Activated T-cell treated with anti-CD3 and anti-CD28 coated beads for 4 hours (primary cell): ENCODE measurements at places on chromosomes 3 and 15.

DNA sequence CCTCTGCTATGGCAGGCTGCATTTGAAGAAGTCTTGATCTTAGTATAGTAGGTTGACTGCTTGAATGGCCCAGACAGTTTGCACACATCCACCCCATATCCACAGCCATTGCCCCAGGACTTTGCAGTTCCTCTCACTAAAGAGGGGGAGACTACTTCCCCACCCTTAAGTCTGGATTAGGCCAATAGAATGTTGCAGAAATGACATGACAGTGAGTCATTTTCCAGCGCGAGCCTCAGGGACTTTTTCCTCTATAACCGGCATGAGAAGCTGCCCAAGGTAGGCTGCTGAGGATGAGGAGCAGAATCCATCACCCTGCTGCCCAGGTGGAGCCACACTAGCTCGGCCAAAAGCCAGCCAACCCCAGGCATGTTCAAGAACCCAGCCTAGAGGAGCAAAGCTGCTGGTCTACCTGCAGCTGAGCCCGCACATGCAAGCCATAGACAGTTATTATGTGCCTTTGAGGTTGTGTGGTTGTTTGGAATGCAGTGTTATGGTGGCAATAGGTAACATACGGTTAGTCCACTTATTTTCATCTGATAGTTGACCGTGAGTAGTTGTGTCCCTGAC lies 113.9 kb downstream of the TLE3 start:
- no peak for DNase-seq

- DNase-seq = no peak
Observed at GRCh38 chr15:69217381-69217780, 56.9 kb downstream of the GLCE start.

- no peak for DNase-seq
Observed at GRCh38 chr3:106635271-106635670, 742.0 kb upstream of the CCDC54 start.

DNA sequence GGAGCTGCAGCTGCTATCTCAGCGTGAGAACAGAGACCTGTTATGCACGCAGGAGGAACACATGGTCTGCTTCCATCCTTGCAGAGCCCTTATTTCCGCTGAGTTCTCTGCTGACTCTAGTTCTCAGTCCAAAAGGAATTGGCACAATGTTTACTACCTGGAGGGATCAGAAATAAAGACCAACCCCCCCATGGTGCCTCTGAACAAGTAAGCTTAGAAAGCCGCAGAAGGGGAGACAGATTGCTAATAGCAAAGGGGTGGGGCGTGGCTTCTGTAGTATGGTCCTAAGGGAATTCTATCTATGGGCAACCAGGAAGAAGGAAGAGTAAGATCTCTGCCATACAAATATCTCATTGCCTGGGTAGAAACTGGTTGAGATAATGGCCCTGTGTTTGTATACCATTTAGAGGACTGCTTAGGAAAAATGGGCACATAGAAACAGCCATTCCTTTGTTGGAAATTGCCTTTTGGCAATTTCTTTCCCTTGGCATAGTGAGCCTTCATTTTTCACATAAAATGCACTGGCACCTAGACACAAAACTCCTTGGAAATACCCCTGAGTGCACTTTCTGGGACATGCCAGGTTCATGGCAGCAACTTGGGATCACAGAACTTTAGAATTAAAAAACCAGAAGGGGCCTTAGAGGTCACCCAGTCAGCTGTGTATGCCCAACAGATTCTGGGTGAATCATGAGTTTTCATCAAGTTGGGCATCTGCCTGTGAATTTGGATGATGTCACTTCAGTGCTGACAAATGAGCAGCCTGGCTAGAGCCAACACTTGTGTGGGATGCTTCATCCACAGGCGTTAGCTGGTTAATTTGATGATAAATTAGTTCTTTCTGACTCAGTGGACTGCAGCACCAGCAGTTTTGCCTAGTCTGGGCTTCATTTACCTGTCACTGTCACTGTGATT lies 57.4 kb upstream of the STXBP5L start:
- no peak for DNase-seq

- no peak for DNase-seq
Observed at GRCh38 chr15:47736143-47736786, 19.0 kb downstream of the SEMA6D start.

DNA sequence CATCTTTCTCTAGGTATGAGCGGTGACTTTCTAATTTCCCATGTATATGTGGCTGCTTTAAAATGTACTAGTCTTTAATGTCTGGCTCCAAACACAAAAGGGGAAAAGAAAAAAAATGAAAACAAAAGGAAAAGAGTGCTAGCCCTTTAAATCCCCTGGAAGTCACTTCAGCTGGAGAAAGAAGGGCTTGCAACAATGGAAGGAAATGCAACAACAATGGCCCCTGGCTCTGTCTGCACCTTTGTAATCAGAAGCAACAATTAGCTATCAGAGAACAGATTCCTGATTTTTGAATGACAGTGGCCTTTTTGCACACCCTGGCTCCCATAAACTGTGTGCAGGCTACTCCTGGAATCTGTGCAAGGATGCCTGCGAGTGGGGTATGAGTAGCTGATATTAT lies 591.2 kb downstream of the FHIT start:
- DNase-seq = no peak

- DNase-seq = no peak
Observed at GRCh38 chr3:89697321-89697916, 590.0 kb downstream of the EPHA3 start.

DNA sequence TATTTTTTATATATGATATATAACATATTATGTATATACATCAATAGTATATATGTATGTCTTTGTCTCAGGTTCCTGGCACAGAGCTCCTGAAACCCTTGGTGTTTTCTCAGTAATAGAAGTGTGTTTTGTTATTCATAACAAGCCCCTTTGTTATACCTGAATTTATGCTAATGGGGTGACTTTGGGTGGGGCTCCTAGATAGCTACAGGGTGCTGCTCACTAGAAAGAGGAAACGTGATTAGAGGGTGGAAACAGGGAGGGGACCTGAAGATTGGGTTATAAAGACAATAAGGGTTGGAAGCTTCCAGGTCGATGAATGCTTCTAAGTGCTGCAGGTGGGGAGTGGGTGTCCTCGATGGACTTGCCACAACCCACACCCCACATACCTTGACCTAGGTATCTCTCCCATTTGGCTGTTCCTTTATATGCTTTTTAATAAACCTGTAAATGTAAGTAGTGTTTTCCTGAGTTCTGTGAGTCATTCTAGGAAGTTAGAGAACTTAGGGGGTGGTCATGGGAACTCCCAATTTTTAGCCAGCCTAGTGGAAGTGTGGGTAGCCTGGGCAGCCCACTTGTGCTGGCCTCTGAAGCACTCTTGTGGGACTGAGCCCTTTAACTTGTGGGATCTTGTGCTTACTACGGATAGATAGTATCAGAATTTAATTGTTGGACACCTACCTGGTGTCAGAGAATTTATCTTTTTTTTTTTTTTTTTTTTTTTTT lies 36.9 kb upstream of the C15orf39 start:
- DNase-seq = no peak

DNA sequence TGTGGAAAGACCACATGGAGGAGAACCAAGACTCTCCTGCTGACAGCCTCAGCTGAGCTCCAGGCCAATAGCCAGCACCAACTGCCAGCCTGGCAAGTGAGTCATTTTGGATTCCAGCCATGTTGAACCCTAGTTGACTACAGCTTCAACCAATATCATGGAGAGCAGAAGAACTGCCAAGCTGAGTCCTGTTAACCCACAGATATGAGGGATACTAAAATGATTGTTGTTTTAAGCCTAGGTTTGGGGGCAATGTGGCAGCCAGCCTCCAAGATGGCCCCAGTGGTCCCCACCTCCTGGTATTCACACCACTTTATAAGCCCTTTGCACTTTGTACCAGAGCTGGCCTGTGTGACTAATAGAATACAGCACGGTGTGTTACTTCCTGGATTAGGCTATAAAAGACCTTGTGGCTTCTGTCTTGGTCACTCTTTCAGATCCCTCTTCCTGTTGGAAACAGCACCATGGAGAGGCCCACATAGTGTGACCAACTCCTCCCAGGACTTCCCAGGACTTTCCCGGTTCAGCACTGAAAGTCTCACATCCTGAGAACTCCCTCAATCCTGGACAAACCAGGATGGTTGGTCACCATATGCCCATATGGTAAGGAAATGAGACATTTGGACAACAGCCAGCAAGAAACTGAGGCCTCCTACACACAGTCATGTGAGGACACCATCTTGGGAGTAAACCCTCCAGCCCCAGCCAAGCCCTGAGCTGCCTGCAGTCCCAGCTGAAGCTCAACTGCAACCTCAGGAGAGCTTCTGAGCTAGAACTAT lies 32.4 kb upstream of the CDV3 start:
- no peak for DNase-seq

GRCh38 chr3:111112913-111113312 lies 41.3 kb downstream of the NECTIN3 start:
- no peak for DNase-seq

DNA sequence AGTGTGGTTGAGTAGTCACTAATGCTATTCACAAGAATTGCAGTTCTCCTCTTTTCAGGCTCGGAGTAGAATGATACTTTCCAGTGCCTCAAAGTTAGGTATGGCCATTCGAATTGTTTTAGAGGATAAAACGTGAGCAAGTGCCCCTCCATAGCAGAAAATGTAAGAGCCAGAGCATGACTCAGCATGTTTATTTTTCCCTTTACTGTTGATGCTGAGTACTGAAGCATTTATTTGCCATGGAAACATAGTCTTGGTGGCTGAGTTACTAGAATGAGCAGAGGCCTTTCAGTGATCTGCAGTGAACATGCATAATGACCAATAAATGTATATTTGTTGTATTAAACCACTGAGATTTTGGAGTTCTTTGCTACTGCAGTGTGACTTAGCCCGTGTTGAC lies 540.6 kb downstream of the NLGN1 start:
- DNase-seq = no peak

GRCh38 chr3:100221159-100221558 lies 39.6 kb upstream of the TBC1D23 start:
- no peak for DNase-seq

DNA sequence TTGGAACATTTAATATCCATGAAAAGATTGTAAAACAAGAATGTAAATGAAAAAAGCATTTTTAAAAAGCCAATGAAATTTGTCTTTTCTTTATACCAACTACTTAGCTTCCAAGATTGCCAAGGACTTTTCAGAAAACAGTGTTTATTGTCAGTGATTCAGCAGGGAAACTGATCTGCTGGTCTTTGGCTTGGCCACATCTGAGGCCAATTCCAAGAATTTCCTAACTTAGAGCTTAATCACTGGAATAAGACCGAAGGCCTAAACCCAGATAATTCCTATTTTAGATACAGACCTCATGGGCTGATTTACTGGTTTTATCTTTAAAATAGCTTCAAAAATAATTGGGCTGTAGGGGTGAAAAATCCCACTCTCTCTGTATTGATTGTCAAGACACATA lies 260.5 kb upstream of the RORA start:
- no peak for DNase-seq
